Left kidney (tissue), 8 donors: ENCODE measurements at places on chromosomes 2 and 18. TPM values are rescaled to one million over a fixed set of nuclear protein-coding genes. Genes with fewer than 3 reads are reported as not detected.

GRCh38 chr2:69168950-69169654, 156.1 kb downstream of the ANTXR1 start:
- DNase-seq: no peak

Gene ATP6V1B1
- polyA plus RNA-seq: 58.5 TPM

DNA sequence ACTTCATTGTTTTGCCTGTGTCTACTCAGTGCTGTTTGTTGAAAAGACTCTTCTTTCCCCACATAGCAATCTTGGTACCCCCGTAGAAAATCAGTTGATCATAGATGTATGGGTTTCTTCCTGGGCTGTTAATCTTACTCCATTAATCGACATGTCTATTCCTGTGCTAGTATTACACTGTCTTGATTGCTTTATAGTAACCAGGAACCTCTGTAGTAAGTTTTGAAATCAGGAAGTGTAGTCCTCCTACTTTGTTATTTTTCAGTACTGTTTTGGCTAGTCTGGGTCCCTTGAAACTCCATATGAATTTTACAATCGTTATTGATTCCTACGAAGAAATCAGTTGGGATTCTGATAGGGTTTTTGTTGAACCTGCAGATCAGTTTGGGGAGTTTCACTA, 78.8 kb upstream of the FAM136A start:
- no peak for DNase-seq

Gene ESPNL
- 0.30 TPM for polyA plus RNA-seq

- no peak for DNase-seq
Observed at GRCh38 chr2:42459296-42459695, 34.5 kb downstream of the KCNG3 start.

- no peak for DNase-seq
Observed at GRCh38 chr18:63284827-63285733, 34.5 kb downstream of the BCL2 start.

Gene BCS1L
- polyA plus RNA-seq: 58.6 TPM

DNA sequence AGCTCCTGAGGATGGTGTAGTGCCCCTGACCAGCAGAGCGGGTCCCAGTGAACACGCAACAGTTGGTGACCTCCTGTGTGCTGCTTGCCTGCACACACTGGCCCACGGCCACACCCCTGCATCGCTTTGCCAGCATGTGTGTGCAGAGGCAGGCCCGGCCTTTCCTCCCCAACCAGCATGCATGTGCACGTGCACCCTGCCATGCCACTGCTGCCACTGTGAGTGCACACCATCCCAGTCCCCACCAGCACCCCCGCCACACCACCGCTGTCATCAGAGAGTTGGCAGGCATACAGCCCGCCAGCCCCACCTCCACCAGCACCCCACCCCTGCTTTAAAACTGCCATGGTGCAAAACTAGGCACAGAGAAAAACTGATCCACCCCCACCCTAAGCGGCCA, 197.4 kb upstream of the SRD5A2 start:
- no peak for DNase-seq

Gene KIF5C
- 5.5 TPM for polyA plus RNA-seq

GRCh38 chr2:238841542-238842164, 6.2 kb upstream of the TWIST2 start:
- no peak for DNase-seq

Gene RAB27B
- polyA plus RNA-seq: 3.8 TPM

DNA sequence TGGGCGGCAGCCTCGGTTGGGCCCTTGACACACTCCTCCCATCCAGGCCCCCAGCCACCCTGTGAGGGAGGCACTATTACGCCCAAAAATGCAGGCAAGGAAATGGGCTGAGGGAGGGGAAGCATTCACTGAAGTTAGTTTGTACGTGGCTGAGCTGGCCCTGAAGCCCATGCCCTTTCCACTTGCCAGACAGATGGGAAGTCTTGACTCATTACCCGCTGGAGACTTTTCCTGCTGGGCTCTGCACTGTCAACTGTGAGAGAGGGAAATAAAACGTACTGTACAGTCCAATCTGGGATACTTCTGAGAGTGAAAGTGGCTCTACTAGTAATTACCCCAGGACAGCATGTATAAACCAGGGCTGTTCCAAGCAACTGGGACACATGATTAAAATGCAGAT, 125.9 kb downstream of the MSH2 start:
- DNase-seq: no peak

GRCh38 chr2:71714601-71715240, 261.4 kb downstream of the DYSF start:
- no peak for DNase-seq

GRCh38 chr2:161090411-161090810, 69.8 kb upstream of the TANK start:
- no peak for DNase-seq

- DNase-seq: peak; percentile 0
Observed at GRCh38 chr18:14949800-14950664, 202.1 kb downstream of the ANKRD30B start.

GRCh38 chr2:147382322-147382948, 462.4 kb upstream of the ACVR2A start:
- no peak for DNase-seq

Gene SLC5A7
- 1.3 TPM for polyA plus RNA-seq

Gene DES
- polyA plus RNA-seq: 5.9 TPM

Gene NXPH2
- polyA plus RNA-seq: 5.6 TPM

Gene LOXHD1
- 1.4 TPM for polyA plus RNA-seq

DNA sequence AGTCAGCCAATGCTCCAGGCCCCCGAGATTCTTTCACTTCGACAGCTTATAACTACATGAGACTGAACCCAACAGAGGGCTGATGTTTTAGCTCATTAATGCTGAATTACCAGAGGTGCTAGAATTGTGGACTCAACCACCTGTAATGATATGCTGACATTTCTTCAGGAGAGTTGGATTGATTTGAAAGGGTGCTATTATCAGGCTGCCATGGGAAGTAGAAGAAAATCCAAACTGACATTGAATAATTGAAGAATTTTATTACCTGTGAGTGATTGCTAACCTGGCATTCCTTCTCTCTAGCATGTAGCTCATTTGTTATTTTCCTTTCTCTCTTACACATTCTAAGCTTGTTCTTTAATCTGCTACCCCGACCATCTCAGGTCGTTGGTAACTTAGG, 488.8 kb downstream of the PID1 start:
- DNase-seq: no peak

Gene RESP18
- polyA plus RNA-seq: not detected

DNA sequence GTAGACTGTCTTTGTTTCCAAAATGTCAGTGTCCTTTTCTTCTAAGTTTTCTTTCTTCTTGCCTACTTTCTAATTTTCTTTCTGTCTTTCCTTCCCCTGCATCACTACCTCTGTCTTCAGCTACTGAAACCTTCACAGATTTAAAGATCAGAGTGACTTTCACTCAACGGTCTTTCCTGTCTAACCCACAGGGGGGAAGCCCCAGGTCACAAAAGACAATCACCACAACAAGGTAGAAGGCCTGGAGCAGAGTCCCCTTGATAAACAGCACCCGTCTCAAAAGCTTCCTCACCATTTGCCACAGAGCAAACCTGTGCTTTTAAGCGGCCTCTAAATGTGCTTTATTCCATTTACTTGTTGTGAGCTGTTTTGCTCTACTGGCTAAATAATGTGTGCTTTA, 665.4 kb downstream of the BCL11A start:
- DNase-seq: no peak

GRCh38 chr2:7472465-7472864, 555.3 kb downstream of the RNF144A start:
- no peak for DNase-seq

DNA sequence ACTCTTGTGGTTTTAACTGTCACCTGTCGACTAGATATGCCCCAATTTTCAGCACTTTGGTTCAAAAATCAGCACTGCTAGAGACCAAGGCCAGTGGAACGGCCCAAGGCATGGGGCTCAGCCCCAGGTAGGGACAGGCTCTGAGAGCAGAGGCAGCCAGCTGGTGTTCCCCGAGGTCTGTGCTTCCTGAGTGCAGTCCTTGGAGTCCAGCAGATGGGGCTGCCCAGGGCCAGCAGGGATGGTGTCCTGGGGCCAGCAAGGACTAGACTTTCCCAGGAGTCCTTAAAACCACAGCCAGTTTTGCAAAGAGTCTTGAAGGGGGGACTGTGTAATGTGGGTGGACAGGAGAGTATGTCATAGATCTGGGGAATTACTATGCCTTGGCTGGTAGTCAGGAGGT, 56.3 kb downstream of the POMC start:
- DNase-seq: no peak

DNA sequence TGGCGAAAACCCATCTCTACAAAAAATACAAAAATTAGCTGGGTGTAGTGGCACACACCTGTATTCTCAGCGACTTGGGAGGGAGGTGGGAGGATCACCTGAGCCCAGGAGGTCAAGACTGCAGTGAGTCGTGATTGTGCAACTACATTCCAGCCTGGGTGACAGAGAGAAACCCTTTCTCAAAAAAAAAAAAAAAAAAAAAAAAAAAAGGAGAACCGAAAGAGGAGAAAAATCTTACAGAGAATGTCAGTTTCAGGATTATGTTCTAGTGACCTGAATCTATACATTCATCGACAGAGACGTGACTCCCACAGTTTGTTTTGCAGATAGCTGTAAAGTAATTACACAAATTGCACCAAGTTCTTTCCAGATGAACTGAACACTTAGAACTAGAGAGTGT, 187.8 kb downstream of the FTCDNL1 start:
- no peak for DNase-seq

- no peak for DNase-seq
Observed at GRCh38 chr18:40179729-40180461, 1775.1 kb upstream of the PIK3C3 start.

- no peak for DNase-seq
Observed at GRCh38 chr18:75454022-75454795, 26.7 kb upstream of the SMIM21 start.

Gene RTP5
- polyA plus RNA-seq: not detected

DNA sequence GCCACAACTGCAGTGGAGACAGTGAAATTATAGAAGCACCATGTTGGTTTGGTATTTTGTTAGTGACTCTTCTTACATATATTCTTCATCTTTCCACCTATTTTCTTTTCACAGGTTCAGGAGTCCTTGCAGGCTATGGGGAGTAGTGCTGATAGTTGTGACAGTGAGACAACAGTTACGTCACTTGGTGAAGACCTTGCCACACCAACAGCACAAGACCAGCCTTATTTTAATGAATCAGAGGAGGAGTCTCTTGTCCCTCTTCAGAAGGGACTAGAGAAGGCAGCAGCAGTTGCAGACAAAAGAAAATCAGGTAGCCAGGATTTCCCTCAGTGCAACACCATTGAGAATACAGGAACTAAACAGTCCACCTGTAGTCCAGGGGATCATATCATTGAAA, 23.6 kb downstream of the ITPRID2 start:
- DNase-seq: no peak

Gene CRYGC
- polyA plus RNA-seq: not detected

Gene CD207
- polyA plus RNA-seq: not detected

DNA sequence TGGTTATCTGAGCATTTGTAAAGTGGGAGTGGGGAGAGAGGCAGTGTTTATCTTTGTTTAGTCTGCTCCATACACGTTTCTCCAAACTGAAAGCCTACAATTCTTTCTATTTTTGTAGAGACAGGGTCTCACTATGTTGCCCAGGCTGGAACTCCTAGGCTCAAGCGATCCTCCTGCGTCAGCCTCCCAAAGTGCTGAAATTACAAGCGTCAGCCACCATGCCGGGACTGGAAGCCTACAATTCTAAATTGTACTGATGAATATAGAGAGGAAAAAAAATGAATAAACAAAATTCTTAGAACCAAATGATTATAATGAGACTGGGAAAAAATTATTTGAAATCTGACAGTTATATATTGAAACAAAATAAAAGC, 1.4 kb upstream of the ZFAND2B start:
- DNase-seq: no peak

Gene CDH7
- polyA plus RNA-seq: 17.2 TPM

DNA sequence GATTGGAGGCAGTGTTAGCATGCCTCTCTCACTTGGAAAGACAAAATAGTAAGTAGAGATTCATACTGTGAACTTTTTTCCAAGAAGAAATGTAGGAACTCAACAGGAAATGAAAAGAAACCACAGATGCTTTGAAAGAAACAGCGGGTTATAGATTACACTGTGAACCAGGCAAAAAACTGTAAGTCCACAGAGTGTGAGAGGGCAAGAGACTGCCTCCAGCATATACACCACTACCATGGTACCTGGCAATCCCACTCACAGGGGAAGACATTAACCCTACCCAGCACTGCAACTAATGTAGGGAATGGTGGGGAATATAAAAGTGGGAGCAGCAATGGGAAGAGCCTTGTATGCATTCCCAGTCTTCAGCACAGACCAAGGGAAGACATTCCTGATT, 150.6 kb upstream of the GALNT5 start:
- no peak for DNase-seq

- no peak for DNase-seq
Observed at GRCh38 chr2:164764996-164765395, 76.6 kb downstream of the COBLL1 start.

GRCh38 chr2:15348636-15349035, 212.5 kb downstream of the NBAS start:
- DNase-seq: no peak

GRCh38 chr18:76425146-76426131, 69.6 kb downstream of the ZNF516 start:
- DNase-seq: no peak

Gene TSHZ1
- polyA plus RNA-seq: 33.2 TPM

- no peak for DNase-seq
Observed at GRCh38 chr2:112972423-112973086, 5.3 kb upstream of the IL36G start.
